IMR-90 (cell line): ENCODE measurements at places on chromosomes 13 and 19. TPM values are rescaled to one million over a fixed set of nuclear protein-coding genes. Genes with fewer than 3 reads are reported as not detected.
A peak's percentile ranks its signal among the peaks of the same experiment; 100 is the strongest.

The MBD3 gene
- total RNA-seq = 42.5 and 47.5 TPM in 2 replicates

The PCID2 gene
- total RNA-seq = 72.8 and 90.9 TPM in 2 replicates

The ZNF415 gene
- 7.7 and 7.8 TPM in 2 replicates for total RNA-seq

- no peaks in the 10 kb centered on the region for H3K27me3 ChIP-seq
- no peak overlapping the region for H3K27ac ChIP-seq
- DNase-seq = peak; percentile 10
These were observed 67.9 kb upstream of the ZNF724 start for GRCh38 chr19:23318143-23318542.

GRCh38 chr19:42132030-42132628 lies at the start of gene POU2F2:
Gene POU2F2 (minus strand): TSS chr19:42132446. CDS start chr19:42132411, 35 bp downstream.
- peaks cover 13% of the 10 kb centered on the region for H3K27me3 ChIP-seq
- no peaks in the 10 kb centered on the region for H3K36me3 ChIP-seq

GRCh38 chr19:49499030-49499670 lies 2.9 kb downstream of the RPS11 start:
- H3K36me3 ChIP-seq = peaks cover 32% of the 10 kb centered on the region
- H3K27ac ChIP-seq = no peak overlapping the region
- H3K4me3 ChIP-seq = no peak overlapping the region
- no peaks in the 10 kb centered on the region for H3K27me3 ChIP-seq

GRCh38 chr13:77328819-77329132 lies 1.9 kb upstream of the MYCBP2 start:
- H3K27ac ChIP-seq = peak overlapping the region; percentile 23; the same call in 1 of the 2 replicates
- DNase-seq = no peak
- no peaks in the 10 kb centered on the region for H3K36me3 ChIP-seq
- H3K4me1 ChIP-seq = no peaks in the 10 kb centered on the region

DNA sequence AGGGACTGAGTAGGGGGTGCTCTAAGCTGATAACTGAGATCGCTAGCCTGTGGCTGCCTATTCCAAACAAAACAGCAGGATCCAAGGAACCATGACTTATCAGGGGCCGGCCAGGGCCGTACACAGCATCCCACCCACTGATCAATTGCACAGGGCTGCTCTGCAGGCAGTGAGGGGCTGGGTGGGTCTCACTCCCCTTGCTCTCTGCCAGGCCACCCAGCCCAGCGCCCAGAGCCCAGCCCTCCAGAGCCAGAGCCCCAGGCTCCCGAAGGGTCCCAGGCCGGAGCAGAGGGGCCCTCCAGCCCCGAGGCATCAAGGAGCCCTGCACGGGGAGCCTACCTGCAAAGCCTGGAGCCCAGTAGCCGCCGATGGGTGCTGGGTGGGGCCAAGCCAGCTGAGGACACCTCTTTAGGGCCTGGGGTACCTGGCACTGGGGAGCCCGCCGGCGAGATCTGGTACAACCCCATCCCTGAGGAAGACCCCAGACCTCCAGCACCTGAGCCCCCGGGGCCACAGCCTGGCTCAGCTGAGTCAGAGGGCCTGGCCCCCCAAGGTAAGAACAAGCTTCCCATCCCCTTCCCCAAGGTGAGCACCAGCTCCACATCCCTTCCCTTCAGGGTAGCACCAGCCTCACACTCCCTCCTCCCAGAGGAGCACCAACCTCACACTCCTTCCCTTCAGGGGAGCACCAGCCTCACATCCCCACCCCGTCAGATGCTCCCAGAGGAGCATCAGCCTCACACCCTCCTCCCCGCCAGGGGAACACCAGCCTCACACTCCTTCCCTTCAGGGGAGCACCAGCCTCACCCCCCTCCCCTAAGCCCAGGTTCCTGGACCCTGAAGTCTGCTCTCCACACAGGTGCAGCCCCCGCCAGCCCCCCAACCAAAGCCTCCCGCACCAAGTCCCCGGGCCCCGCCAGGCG lies 1.9 kb downstream of the SYDE1 start:
- no peak for DNase-seq
- no peaks in the 10 kb centered on the region for H3K27me3 ChIP-seq
- no peak overlapping the region for H3K4me3 ChIP-seq
- peaks cover 49% of the 10 kb centered on the region for H3K36me3 ChIP-seq

DNA sequence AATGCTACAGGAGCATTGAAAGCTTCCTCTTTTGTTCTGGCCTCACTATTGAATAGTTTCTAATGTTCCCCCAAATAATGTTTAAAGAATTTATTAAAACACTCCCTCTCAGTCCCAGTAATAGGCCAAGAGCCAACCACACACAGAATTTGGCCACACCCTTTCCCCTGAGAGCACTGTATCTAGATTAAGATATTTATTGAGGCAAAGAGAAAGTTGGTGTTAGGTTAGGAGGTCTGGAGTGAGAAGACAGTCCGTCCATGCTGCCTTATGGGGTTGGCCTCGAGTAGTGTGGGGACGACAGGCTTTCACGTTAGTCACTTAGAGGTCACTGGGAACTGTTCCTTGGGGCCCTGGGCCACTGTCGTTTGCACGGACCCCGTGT lies 122.9 kb upstream of the RNF113B start:
- no peak overlapping the region for H3K4me3 ChIP-seq
- peaks cover 52% of the 10 kb centered on the region for H3K4me1 ChIP-seq
- DNase-seq = no peak
- H3K36me3 ChIP-seq = peaks cover 2% of the 10 kb centered on the region; the same call in 1 of the 2 replicates

- H3K4me1 ChIP-seq = peaks cover 9% of the 10 kb centered on the region
- H3K4me3 ChIP-seq = no peak overlapping the region
- peak overlapping the region; percentile 91; the same call in 1 of the 2 replicates for H3K27ac ChIP-seq
- DNase-seq = peak; percentile 70
These were observed 2.3 kb upstream of the EIF3G start for GRCh38 chr19:10122045-10122444.

DNA sequence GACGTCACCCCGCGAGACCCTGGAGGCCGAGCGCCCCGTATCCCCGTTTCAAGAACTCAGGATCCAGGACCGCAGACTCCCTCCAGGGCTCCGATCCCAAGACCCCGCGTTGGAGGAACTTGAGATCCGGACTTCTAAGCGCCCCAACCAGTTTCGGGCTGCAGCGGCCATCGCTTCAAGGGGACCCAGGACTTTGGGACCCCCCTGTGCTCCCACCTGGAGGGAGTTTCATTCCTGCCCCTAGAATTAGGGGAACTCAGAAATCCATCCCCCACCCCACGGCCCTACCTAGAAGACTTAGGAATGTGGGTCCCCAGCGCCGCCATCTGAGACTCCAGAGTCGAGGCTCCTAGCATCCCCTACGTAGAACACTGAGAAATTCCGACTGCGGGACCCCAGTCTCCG lies 400 bp downstream of the PLEKHG2 start:
- H3K27ac ChIP-seq = peak overlapping the region; percentile 98
- DNase-seq = no peak
- H3K36me3 ChIP-seq = peaks cover 34% of the 10 kb centered on the region
- H3K27me3 ChIP-seq = no peaks in the 10 kb centered on the region
- H3K4me1 ChIP-seq = peaks cover 26% of the 10 kb centered on the region

- H3K27me3 ChIP-seq = no peaks in the 10 kb centered on the region
- H3K36me3 ChIP-seq = 0 out of 2 replicates have a peak, but pooled peaks cover 5% of the 10 kb centered on the region
- no peak for DNase-seq
- H3K4me3 ChIP-seq = no peak overlapping the region
These were observed 4.4 kb downstream of the BCKDHA start for GRCh38 chr19:41402010-41402409.

GRCh38 chr13:108549934-108550333 lies 79.5 kb upstream of the MYO16 start:
- H3K36me3 ChIP-seq = no peaks in the 10 kb centered on the region
- H3K27me3 ChIP-seq = no peaks in the 10 kb centered on the region; the same call in 1 of the 2 replicates
- no peak overlapping the region for H3K4me3 ChIP-seq
- H3K4me1 ChIP-seq = no peaks in the 10 kb centered on the region
